GM13977 (cell line): ENCODE measurements at places on chromosomes 13 and 19.

GRCh38 chr13:50512474-50513299 lies 330.8 kb downstream of the DLEU7 start:
- DNase-seq: peak; percentile 45

GRCh38 chr19:32580353-32580900 lies 563 bp upstream of the PDCD5 start:
- DNase-seq: no peak

DNA sequence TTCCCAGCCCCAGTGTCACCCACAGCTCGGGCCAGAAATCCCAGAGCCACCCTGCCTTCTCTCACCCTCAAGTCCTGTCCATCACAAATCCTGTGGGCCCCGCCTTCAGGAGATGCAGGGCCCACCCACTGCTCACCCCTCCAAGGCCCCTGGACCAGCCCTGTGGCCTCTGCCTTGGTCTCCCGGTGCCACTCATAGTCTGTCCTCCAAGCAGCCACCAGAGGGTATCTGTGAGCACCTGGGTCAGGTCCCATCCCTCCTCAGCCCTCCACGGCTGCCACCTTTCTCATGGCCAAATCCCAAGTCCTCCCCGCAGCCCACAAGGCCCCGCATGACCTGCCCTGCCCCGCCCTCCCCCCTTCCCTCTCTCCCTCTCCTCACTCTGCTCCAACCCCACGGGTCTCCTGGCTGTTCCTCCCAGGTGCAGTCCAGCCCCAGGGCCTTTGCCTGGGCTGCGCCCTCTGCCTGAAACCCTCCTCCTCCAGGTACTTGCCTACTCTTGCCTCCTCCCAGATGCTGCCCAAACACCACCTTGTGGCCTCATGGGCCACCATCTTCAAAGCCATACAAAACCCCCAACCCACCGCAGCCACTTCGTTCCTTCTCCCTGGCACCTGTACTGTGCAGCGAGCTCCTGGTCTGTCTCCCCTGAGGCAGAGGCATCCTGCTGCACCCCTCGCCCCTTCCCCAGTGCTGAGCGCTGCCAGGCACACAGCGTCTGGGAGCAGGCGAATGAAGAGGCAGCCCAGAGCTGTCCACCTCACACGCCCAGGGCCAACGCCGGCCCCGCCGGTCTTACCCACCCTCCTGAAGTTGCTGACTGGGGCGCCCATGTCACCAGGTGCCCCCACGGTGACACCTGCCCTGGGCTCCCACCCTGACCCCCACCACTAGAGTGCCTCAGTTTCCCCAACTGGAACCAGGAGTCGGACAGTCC lies 13.2 kb upstream of the UQCR11 start:
- peak; percentile 84 for DNase-seq

DNA sequence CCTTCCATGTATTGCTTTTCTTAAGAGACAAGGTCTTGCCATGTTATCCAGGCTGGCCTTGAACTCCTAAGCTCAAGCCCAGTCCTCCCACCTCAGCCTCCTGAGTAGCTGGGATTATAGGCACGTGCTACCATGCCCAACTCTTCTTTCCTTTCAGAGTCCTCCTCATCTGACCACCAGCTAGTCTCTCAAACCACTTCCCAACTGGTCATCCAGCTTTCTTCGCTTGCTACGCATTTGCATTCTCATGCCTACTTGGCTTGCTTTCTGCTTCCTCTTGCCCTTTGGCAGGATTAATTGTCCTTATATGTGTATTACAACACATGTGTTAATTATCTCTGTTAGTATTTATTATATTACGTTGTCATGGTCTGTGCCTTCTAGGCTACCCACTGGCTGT lies 6.3 kb downstream of the GPR18 start:
- DNase-seq: no peak

GRCh38 chr13:74555651-74556420 lies 421.6 kb upstream of the KLF12 start:
- DNase-seq: no peak

DNA sequence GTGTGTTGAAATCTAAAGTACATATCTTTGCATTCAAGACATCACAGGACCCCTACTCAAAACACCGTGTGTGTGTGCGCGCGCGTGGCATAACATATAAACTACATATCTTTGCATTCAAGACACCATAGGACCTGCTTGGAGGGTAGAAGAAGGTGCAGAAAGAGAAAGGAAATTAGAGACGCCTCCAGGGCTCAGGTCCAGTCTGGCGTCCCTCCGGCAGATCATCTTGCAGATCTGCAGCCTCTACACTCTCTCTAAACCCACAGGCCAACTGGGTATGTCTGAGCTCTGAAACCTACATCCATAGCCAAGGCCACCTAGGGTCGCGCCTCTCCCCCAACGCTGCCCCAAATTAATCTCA lies 659 bp upstream of the PAFAH1B3 start:
- DNase-seq: no peak

- DNase-seq: no peak
Measured at GRCh38 chr13:27168086-27168485, 3.5 kb downstream of the USP12 start.
